ENCODE measurements at places on chromosomes 7 and 10.

DNA sequence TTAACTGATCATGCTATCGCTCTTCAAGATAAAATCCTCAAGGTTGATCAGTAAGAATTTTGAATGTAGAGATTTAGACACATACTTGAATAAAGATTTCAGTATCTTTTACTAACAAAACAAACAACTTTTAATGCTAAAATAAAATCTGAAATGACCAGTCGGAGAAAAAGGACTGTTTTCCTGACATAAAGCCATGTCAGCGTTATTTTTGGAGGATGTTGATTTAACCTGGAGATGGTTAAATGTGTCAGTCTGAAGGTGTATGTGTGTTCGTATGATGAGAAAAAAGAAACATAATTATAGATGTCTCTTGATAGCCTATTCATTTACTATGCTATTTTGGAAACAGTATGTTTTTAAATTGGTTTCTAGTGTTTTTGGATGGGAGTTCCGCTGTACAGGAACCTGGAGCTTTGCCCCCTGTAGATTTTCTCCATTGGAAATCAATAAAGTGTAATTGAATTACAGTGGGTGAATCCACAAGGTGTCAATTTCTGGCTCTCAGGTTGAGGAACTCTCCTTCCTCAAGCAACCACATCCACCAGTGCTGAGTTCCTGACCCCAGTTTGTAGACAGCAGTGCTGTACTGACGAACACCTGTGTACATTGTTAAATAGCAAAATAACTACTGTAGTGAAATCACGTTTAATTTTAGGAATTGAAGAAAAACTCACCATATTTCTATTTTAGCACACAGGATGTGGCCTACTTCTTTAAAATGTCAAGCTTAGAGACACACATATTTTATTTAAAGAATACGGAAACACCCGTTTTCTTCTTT, 670.1 kb downstream of the MAGI2 start:
- no peaks in the 10 kb centered on the region for H3K27me3 ChIP-seq
- no peak overlapping the region for H3K27ac ChIP-seq
- no peaks in the 10 kb centered on the region for H3K36me3 ChIP-seq
- no peak for DNase-seq
- H3K4me3 ChIP-seq: no peak overlapping the region
- no peaks in the 10 kb centered on the region for H3K4me1 ChIP-seq

DNA sequence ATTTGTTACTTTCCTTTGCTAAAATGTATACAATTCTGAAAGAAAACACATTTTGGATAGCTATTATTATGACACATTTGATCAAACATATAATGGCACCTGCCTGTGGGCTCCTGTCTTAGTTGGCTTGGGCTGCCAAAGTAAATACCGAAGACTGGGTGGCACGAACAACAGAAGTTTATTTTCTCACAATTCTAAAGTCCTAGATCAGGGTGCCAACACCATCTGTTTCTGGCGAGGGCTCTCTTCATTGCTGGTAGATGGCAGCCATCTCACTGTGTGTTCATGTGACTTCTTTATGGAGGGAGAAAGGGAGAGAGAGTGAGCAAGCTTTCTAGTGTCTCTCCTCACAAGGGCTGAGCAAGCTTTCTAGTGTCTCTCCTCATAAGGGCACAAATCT, 195.8 kb upstream of the FAM3C start:
- H3K4me1 ChIP-seq: no peaks in the 10 kb centered on the region
- no peak overlapping the region for H3K4me3 ChIP-seq
- H3K36me3 ChIP-seq: no peaks in the 10 kb centered on the region
- no peaks in the 10 kb centered on the region for H3K27me3 ChIP-seq
- DNase-seq: no peak

DNA sequence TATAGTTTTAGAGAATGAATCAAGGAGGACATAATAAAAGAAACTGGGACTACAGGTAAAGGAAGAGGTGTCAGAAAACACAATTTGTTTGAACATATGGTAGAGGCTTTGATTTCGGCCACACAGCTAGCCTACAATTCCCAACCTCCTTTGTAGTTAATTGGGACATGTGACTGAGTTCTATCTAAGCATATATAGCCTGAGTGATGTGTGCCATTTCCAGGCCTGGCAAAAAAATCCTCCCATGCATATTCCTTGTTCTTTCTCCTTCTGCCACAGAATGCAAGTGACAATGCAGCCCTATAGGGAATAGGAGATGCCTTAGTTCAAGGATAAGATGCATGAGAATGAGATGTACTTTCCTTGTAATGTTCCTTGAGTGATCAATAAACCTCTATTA, 590.7 kb upstream of the STEAP1 start:
- no peak overlapping the region for H3K27ac ChIP-seq
- no peaks in the 10 kb centered on the region for H3K36me3 ChIP-seq
- no peaks in the 10 kb centered on the region for H3K27me3 ChIP-seq
- no peak overlapping the region for H3K4me3 ChIP-seq
- DNase-seq: no peak

- no peak for DNase-seq
- H3K4me3 ChIP-seq: no peak overlapping the region
- H3K4me1 ChIP-seq: peaks cover 10% of the 10 kb centered on the region
- no peak overlapping the region for H3K27ac ChIP-seq
These were observed 344.0 kb downstream of the REEP3 start for GRCh38 chr10:63865210-63865609.

- no peak overlapping the region for H3K27ac ChIP-seq
- H3K4me1 ChIP-seq: peaks cover 21% of the 10 kb centered on the region
- H3K36me3 ChIP-seq: no peaks in the 10 kb centered on the region
- H3K27me3 ChIP-seq: no peaks in the 10 kb centered on the region
These were observed 1.9 kb downstream of the NSUN6 start for GRCh38 chr10:18649364-18649959.

- no peaks in the 10 kb centered on the region for H3K27me3 ChIP-seq
- H3K4me1 ChIP-seq: no peaks in the 10 kb centered on the region
- DNase-seq: no peak
- no peaks in the 10 kb centered on the region for H3K36me3 ChIP-seq
- no peak overlapping the region for H3K4me3 ChIP-seq
These were observed 436.0 kb upstream of the ADARB2 start for GRCh38 chr10:2173327-2173726.

GRCh38 chr10:109783286-109783685, 140.0 kb downstream of the XPNPEP1 start:
- DNase-seq: no peak
- H3K27me3 ChIP-seq: no peaks in the 10 kb centered on the region
- no peak overlapping the region for H3K4me3 ChIP-seq
- H3K4me1 ChIP-seq: no peaks in the 10 kb centered on the region

DNA sequence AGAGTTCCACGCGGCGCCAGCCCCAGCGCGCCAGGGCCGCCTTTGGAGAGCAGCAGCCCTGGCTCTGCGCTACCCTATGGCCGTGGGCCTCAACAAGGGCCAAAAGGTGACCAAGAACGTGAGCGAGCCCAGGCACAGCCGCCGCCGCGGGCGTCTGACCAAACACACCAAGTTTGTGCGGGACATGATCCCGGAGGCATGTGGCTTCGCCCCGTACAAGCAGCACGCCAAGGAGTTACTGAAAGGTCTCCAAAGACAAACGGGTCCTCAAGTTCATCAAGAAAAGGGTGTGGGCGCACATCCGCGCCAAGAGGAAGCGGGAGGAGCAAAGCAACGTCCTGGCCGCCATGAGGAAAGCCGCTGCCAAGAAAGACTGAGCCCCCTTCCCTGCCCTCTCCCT, 144.1 kb downstream of the SRPK2 start:
- peak overlapping the region; percentile 65 for H3K27ac ChIP-seq
- no peaks in the 10 kb centered on the region for H3K36me3 ChIP-seq
- H3K27me3 ChIP-seq: no peaks in the 10 kb centered on the region
- H3K4me1 ChIP-seq: peaks cover 18% of the 10 kb centered on the region
- peak overlapping the region; percentile 10 for H3K4me3 ChIP-seq
- DNase-seq: peak; percentile 80

GRCh38 chr10:31083765-31084184, 52.1 kb upstream of the ZNF438 start:
- H3K27me3 ChIP-seq: no peaks in the 10 kb centered on the region
- no peaks in the 10 kb centered on the region for H3K4me1 ChIP-seq
- DNase-seq: peak; percentile 51
- H3K27ac ChIP-seq: no peak overlapping the region
- H3K4me3 ChIP-seq: no peak overlapping the region

GRCh38 chr7:46478046-46478445, 557.0 kb upstream of the IGFBP3 start:
- no peaks in the 10 kb centered on the region for H3K27me3 ChIP-seq
- H3K36me3 ChIP-seq: no peaks in the 10 kb centered on the region
- DNase-seq: no peak
- H3K27ac ChIP-seq: no peak overlapping the region
- H3K4me3 ChIP-seq: no peak overlapping the region
- no peaks in the 10 kb centered on the region for H3K4me1 ChIP-seq

- no peaks in the 10 kb centered on the region for H3K27me3 ChIP-seq
- H3K4me1 ChIP-seq: peaks cover 26% of the 10 kb centered on the region
- no peak overlapping the region for H3K4me3 ChIP-seq
- H3K27ac ChIP-seq: no peak overlapping the region
- no peak for DNase-seq
These were observed 59.4 kb downstream of the ST7 start for GRCh38 chr7:117012696-117013095.

- DNase-seq: no peak
- peak overlapping the region; percentile 100 for H3K27ac ChIP-seq
- H3K4me1 ChIP-seq: peaks cover 97% of the 10 kb centered on the region
- H3K27me3 ChIP-seq: no peaks in the 10 kb centered on the region
These were observed 8.3 kb downstream of the TSPAN14 start for GRCh38 chr10:80462299-80462980.

DNA sequence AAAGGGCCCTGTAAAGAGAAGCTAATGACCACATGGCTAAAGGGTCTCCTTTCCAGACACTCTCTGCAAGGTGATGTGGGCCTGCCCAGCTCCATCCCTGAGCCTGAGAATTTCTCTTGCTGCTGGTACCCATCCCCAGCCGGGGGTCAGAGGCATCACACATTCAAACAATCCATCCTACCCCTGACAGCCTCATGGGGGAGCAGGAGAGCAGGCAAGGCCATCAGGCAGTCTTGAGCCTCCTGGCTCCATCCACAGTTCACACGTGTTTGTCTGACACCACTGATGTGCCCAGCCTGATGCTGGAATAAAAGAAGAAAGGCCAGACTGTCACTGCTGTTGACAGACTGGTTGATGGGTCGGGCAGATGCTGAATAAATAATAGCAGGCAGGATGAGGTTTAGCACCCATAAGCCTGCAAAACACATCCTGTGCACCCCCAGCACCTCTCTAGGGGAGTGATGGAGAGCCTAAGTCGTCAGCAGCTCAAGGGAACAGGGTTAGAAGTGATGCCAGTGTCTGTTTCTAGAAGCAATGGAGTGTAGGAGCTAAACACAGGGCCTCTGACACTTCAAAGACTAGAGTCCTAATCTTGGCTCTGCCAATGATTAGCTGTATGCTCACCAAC, 43.5 kb downstream of the TLL2 start:
- H3K4me3 ChIP-seq: no peak overlapping the region
- no peaks in the 10 kb centered on the region for H3K4me1 ChIP-seq
- peaks cover 2% of the 10 kb centered on the region for H3K27me3 ChIP-seq
- peak; percentile 21 for DNase-seq
- no peaks in the 10 kb centered on the region for H3K36me3 ChIP-seq

DNA sequence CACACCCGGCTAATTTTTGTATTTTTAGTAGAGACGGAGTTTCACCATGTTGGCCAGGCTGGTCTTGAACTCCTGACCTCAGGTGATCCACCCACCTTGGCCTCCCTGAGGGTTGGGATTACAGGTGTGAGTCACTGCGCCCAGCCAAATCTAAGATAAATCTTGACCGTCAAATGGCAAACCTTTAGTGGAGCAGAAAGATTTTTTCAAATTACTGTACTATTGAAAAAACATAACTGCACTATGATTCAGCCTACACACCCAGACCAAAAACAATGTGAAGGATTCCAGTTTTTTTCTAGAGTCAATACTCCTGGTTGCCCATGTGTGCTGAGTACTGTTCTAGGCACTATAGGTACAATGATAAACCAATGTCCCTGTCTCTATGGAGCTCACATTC, 33.9 kb upstream of the SVIL start:
- no peaks in the 10 kb centered on the region for H3K36me3 ChIP-seq
- H3K27ac ChIP-seq: no peak overlapping the region
- H3K4me3 ChIP-seq: no peak overlapping the region
- DNase-seq: no peak
- peaks cover 4% of the 10 kb centered on the region for H3K4me1 ChIP-seq

GRCh38 chr7:67341153-67341768, 344.6 kb downstream of the TYW1 start:
- H3K27ac ChIP-seq: no peak overlapping the region
- peaks cover 9% of the 10 kb centered on the region for H3K36me3 ChIP-seq
- H3K4me1 ChIP-seq: no peaks in the 10 kb centered on the region

GRCh38 chr10:110742801-110743200, 98.7 kb downstream of the RBM20 start:
- peaks cover 9% of the 10 kb centered on the region for H3K4me1 ChIP-seq
- H3K27ac ChIP-seq: no peak overlapping the region
- no peaks in the 10 kb centered on the region for H3K27me3 ChIP-seq
- no peak overlapping the region for H3K4me3 ChIP-seq
- H3K36me3 ChIP-seq: no peaks in the 10 kb centered on the region

DNA sequence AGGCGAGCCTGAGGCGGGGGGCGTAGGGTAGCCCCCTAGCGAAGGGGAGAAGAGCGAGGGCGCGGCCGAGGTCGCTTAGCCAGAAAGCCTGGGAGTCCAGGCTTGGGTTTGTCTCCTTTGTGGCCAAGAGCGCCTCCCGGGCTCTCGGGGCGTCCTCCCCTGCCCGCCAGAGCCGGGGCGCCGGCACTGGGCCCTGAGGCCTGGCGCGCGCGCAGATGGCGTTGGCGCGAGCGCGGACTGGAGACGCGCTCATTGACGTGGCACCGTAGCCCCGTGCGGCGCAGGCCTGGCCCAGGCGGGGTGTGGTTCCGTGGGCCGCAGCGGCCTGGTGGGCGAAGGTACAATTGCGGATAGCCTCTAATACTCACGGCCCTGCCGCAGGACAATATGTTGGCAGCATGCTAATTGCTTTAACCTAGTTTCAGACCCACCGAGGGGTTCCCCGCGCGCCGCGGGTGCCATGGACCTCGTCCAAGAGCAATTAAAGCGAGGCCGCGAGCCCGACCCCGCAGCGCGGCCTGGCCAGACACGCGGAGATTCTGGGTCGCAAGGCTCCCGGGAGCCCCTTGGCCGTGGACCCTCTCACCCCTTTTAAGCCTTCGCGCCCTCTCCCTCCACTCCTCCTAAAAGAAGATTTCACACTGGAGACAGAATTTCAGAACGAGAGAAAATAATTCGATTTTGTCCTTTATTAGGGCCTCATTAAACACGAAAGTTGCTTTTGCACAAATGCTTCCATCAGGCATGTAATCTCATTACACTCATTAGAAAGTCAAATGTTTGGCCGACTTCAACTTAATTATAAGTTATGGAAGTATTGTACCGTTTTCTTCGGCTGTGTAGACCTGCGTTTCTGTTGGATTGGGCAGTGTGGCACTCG, 3.1 kb downstream of the PTF1A start:
- DNase-seq: no peak
- peaks cover 5% of the 10 kb centered on the region for H3K4me1 ChIP-seq
- H3K27ac ChIP-seq: no peak overlapping the region
- no peaks in the 10 kb centered on the region for H3K36me3 ChIP-seq
- H3K27me3 ChIP-seq: peaks cover 7% of the 10 kb centered on the region
- H3K4me3 ChIP-seq: no peak overlapping the region

All from upper lobe of left lung (tissue), 6 donors.